ENCODE measurements at places on chromosomes 5 and 9. TPM values are rescaled to one million over a fixed set of nuclear protein-coding genes. Genes with fewer than 3 reads are reported as not detected.

- H3K4me3 ChIP-seq, result no peak overlapping the region
- H3K27ac ChIP-seq, result no peak overlapping the region
- peaks cover 10% of the 10 kb centered on the region for H3K27me3 ChIP-seq
- no peaks in the 10 kb centered on the region for H3K36me3 ChIP-seq
Observed at GRCh38 chr5:31824869-31825517, 186.1 kb downstream of the PDZD2 start.

- H3K27me3 ChIP-seq, result no peaks in the 10 kb centered on the region
- H3K4me1 ChIP-seq, result no peaks in the 10 kb centered on the region
- DNase-seq, result no peak
- no peaks in the 10 kb centered on the region for H3K36me3 ChIP-seq
- H3K4me3 ChIP-seq, result no peak overlapping the region
- H3K27ac ChIP-seq, result no peak overlapping the region
Observed at GRCh38 chr5:14297697-14298096, 154.6 kb downstream of the TRIO start.

GRCh38 chr9:101628173-101628572 lies 33.4 kb upstream of the PPP3R2 start:
- H3K27ac ChIP-seq, result no peak overlapping the region
- peaks cover 8% of the 10 kb centered on the region for H3K4me1 ChIP-seq
- H3K27me3 ChIP-seq, result peaks cover 3% of the 10 kb centered on the region
- H3K36me3 ChIP-seq, result no peaks in the 10 kb centered on the region
- DNase-seq, result no peak

- H3K36me3 ChIP-seq, result no peaks in the 10 kb centered on the region
- H3K4me3 ChIP-seq, result no peak overlapping the region
- peaks cover 4% of the 10 kb centered on the region for H3K4me1 ChIP-seq
- DNase-seq, result peak; percentile 23
- no peak overlapping the region for H3K27ac ChIP-seq
- peaks cover 44% of the 10 kb centered on the region for H3K27me3 ChIP-seq
Observed at GRCh38 chr9:133752739-133753446, 14.7 kb upstream of the SARDH start.

GRCh38 chr5:62574599-62574998 lies 4.0 kb upstream of the LRRC70 start:
- DNase-seq, result no peak
- H3K36me3 ChIP-seq, result peaks cover 17% of the 10 kb centered on the region
- H3K27ac ChIP-seq, result no peak overlapping the region

The GPX3 gene
- total RNA-seq, result not detected

The GNA14 gene
- total RNA-seq, result not detected

The FBN2 gene
- not detected for total RNA-seq

The IFNA21 gene
- total RNA-seq, result not detected

The PHYHD1 gene
- 0.63 TPM for total RNA-seq

The NIPAL4 gene
- 0.37 TPM for total RNA-seq

The IFNK gene
- not detected for total RNA-seq

The GLRA1 gene
- total RNA-seq, result not detected
